ENCODE measurements at places on chromosomes 1 and 21.
A peak's percentile ranks its signal among the peaks of the same experiment; 100 is the strongest.

DNA sequence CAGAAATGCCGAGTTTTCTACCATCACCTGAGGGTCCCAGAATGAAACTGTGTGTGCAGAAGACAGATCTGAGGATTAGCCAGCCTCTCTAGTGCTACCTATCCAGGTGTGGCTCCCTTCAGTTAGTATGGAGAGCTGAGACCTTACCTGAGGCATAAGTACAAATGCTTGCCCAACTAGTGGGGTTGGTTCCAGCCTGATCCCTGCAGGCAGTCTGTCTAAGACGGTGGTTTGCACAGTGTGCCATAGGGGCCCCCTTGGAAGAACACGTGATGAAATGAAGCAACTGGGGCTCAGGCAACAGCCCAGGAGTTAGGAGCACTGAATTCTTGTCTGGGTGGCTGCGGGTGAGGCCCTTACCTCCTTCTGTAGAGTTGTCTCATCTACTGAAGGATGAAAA lies 15.6 kb downstream of the S100A7A start:
- no peak for DNase-seq

DNA sequence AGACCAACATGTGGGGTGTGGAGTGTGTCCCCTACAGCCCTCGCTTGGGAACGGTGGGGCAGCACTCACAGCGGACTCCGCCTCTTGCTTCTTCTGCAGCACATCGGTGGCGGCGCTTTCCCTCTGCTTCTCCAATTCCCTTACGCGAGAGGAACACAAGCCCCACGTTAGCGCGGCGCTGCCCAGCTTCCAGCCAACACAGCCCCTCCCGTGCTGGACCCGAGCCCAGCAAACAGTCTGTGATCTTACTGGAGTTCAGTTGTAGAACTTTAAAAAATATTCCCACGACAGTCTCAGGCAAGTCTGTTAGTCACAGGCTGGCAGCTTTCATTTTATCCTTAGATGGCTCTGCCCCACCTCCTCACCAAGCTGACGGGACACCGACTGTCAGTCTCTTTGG lies 13.6 kb downstream of the THAP3 start:
- DNase-seq, result no peak

GRCh38 chr21:41887667-41888066 lies 8.5 kb upstream of the PRDM15 start:
- no peak for DNase-seq

GRCh38 chr1:47624531-47624930 lies 186.7 kb downstream of the FOXD2 start:
- peak; percentile 24 for DNase-seq

GRCh38 chr21:33199516-33200217 lies 30.1 kb upstream of the IFNAR2 start:
- peak; percentile 64 for DNase-seq

GRCh38 chr1:188128761-188129160 lies 1300.0 kb downstream of the PLA2G4A start:
- no peak for DNase-seq

DNA sequence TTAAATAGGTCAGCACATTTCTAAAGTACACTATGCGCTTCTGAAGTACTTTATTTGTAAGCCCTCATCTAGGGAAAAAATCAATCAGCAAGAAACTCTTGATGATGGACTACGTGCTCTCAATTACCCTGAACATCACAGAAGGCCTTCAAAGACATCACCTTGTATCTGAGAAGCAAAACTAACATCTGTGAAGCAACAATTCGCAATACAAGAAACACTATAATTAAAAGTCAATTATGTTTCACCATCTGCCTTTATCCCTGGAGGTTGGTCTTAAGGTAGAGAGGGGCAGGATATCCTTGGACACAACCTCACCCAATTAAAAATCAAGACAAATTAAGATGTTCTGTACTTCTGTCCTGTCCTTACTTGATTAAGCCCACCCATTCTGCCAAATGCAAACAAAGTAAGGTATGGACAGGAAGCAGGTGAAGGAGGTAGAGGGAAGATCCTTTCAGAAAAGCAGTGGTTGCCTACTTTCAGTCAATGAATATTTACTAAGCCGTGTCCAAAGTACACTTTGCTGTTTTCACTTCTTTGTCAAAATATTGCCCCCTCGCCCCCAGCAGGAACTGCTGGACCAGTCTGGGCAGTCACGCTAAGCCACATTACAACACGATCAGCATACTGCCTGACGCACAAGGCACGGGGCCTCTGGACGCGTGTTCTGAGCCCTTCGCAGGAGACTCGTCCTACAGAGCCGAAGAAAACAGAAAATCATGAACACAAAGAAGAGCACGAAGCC lies 887 bp downstream of the SLC19A2 start:
- no peak for DNase-seq

GRCh38 chr1:204150702-204151551 lies 917 bp downstream of the ETNK2 start:
- peak; percentile 34 for DNase-seq

DNA sequence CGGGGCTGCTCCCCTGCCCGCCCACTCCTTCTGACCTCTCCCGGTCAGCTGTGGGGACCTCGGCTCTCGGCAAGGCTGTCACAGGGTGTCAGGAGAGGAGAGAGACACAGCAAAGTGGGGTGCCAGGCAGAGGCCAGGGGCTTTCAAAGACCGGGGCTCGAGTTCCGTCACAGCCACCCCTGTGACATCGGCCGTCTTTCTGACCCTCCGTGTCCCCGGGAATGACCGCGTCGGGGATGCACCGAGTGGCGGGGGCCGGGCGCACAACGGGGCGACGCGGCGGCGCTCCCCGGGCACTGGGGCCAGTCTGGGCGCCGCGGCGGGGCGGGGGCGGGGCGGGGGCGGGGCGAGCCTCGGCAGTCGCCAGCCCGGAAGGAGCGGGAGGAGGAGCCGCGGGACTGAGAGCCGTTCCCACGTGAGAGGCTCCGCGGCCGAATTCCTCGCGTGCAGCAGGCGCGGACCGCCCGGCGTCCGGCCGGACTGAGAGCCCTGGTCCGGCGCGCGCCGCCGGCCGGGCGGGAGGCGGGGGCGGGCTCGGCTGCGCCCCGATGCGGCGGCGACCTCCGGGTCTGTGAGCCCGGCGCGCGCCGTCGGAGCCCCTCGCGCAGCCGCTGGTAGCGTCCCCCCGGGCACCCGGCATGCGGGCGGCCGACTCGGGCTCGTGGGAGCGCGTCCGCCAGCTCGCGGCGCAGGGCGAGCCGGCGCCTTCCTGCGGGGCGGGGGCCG lies 229.7 kb upstream of the TMEM51 start:
- DNase-seq, result peak; percentile 81

GRCh38 chr1:67784545-67785186 lies 48.6 kb downstream of the GNG12 start:
- DNase-seq, result no peak

DNA sequence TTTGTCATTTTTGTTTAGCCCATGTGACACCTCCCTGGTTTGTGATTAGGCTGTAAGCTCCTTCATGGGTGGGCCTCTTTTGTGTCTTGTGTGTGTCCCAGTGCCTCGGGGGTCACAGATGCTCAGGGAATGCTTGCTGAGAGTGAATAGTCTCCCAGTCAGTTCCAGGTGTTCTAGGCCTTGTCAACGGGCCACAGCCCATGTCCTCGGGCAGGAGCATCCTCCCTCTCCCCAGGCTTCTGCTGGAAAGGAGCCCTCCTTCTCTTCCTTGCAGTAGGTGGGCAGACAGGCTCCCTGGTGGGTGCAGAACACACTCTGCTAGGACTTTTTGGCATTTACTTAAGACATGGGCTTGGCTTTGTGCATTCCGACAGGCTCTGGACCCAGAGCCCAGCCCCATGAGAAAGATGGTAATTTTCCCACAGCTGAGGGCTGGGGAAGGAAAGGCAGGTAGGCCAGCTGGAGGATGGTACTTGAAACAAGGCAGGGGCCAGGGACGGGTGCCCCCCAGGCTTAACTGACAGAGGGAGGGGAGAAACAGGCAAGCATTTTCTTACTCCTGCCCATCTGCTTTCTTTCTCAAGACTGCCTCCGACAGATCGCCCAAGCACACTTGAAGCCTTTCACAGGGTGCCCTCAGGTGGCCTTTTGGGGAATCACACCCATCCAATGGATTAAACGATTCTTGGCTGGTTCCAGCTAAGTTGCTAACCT lies 7.1 kb upstream of the CPLANE2 start:
- peak; percentile 80 for DNase-seq

- no peak for DNase-seq
These were observed 45.6 kb downstream of the WNT2B start for GRCh38 chr1:112554411-112554810.

DNA sequence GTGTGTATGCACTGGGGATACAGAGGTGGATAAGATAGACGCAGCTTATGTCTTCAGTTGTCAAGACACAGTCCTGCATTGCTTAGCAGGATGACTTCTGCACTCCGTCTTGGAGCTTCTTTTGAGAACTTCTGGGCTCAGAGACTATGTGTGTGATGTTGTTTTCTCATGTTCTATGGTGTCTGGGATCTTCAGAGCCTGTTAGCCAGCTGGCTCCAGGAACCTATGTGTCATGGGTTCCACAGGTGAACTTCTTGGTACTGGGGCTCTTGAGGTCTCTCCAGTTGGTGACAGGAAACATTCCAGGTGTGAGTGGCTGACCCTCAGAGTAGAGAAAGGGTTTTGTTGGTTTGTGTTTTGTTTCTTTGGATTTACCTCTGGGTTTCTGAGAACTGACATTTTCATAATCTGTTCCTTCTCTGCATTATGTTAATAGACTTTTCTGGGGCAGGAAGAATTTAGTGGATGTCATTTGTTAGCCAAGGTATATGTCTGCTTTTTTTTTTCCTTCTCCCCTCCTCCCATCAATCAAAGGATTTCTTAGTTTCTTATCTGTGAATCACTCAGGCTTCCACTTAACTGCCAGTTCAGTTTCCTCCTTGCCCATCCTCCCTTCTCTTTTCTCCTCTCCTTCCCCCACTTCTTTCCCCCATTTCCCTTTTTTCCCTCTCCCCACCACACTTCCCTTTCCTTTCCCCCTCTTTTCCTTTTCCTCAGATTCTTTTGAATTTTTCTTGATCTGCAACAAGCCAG lies 18.1 kb downstream of the FGGY start:
- no peak for DNase-seq

- DNase-seq, result no peak
These were observed 36.1 kb upstream of the CHIT1 start for GRCh38 chr1:203265541-203265940.

GRCh38 chr1:60833173-60833572 lies 249.2 kb upstream of the NFIA start:
- DNase-seq, result no peak

DNA sequence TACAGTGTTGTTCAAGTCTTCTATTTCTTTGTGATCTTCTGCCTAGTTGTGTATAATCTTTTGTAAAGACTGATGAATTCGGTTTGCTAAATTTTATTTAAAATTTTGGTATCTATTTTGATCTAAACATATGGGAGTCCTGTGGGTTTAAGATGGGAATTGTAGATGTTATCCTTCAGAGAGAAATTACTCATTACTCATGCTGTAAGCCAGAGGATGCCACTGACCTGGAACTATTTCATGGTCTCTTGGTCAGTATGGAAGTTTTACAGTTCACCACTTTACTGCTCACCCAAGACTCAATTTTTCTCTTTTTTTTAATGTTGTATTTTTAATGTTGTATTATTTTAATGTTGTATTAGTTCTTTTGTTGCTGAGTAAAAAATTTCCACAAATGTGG lies 138.6 kb upstream of the B3GALT2 start:
- no peak for DNase-seq

DNA sequence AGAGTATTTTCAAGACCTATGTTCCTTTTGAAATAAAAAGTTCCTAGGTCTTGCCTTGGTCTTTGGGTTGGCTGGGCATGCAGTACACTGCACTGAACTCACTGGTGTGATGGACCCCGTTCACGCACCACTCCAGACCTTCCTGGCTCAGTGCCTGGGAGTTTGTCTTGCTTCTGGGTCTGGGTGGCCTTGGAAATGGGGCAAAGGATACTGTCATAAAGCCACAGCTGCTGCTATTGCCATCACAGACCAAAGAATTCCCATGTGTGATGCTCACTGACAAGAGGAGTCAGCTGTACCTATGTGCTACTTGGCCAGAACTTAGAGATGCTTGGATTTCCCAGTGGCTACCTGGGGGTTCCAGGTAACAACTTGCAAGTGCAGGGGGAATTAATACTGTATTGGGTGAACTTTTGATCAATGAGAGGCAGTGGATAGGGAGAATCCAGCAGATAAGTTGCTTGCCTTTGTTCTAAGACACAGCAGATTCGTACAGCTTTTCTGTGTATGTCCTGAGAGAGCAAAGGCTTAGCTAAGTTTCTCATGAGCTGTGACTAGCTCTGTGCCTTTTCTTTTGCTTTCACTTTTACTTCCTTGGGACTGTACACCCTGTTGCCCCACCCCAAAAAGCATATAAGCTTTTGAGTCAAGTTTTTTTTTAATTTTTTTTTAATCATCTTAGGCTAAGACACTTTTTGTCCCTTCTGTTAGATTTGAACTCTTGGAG lies 115.3 kb downstream of the RUNX1 start:
- DNase-seq, result no peak

DNA sequence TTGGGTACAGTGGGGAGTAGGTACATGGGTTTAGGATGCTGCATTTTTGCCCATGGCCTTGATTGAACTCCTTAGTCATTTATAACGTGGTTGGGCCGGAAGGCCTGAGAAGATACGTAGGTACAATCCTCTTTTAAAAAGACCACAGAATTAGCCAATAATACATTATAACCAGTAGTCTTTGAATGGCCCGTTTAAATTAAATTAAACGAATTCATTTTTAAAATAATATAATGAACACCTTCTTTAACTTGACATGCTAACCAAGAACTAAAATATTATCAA lies 20.1 kb upstream of the ADAR start:
- no peak for DNase-seq

- no peak for DNase-seq
These were observed 35.6 kb downstream of the MSTO1 start for GRCh38 chr1:155645648-155646047.

DNA sequence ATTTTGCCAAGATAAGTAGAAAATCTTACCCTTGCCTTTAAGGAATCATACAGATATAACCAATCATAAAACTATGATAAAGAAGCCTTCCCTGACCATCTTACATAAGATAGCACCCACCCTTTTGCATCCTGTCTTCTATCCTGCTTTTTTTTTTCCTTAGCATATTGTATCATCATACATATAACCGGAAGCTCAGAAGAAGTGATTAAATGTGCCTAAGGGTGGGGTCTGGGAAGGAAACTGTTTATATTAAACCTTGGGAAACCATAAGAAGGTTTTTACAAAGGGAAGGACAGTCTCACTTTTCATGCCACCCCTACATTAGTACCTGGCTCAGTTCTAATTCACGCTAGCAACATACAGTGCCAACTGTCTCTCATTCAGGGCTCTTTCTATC lies 66.8 kb downstream of the LUZP1 start:
- no peak for DNase-seq

DNA sequence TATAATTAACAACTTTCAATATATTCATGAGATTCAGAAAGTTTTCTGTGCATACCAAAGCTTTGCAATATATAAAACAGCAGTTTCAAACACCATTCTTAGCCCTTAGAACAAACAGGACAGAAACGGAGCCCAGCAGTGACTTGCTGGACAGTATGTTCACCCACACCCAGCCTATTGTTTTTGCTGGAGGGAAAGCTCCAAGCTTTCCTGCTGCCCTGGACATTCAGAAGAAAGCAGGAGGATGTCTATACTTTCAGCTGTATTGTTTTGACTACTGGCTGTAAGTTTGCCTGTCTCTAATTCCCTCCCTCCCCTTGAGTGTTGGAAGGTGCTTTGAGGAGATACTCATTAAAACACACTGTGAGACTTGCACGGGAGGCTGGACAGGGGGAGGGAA lies 9.6 kb downstream of the DENND2C start:
- DNase-seq, result no peak

Measured in nephron progenitor cell (in vitro differentiated cells).